Uterus (tissue), 4 donors: ENCODE measurements at places on chromosomes 7 and 10. TPM values are rescaled to one million over a fixed set of nuclear protein-coding genes. Genes with fewer than 3 reads are reported as not detected.

DNA sequence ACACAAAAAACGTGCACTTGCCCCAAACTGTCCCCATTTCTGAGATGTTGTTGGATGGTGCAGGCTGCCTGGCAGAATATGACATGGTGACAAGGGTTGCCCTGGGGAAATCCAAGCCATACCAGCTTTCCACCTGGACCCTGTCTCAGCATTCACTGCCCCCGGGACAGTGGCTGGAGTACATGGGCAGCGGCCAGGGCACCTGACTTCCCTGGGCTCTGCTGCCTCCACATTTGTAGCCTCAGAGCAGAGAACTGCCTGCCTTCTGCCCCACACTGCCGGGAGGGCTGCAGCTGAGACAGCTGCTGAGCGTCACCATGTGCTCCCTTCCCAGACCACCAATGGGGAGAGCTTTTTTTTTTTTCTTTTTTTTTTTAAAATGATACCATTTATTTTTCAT lies 222.9 kb upstream of the ZNF32 start:
- H3K27ac ChIP-seq: no peak overlapping the region
- H3K27me3 ChIP-seq: no peaks in the 10 kb centered on the region
- DNase-seq: no peak
- H3K4me3 ChIP-seq: no peak overlapping the region

GRCh38 chr7:158103378-158103777 lies 484.2 kb downstream of the PTPRN2 start:
- no peaks in the 10 kb centered on the region for H3K4me1 ChIP-seq
- H3K4me3 ChIP-seq: no peak overlapping the region
- no peaks in the 10 kb centered on the region for H3K36me3 ChIP-seq
- no peaks in the 10 kb centered on the region for H3K27me3 ChIP-seq
- H3K27ac ChIP-seq: no peak overlapping the region

The LIPM gene
- total RNA-seq: not detected

DNA sequence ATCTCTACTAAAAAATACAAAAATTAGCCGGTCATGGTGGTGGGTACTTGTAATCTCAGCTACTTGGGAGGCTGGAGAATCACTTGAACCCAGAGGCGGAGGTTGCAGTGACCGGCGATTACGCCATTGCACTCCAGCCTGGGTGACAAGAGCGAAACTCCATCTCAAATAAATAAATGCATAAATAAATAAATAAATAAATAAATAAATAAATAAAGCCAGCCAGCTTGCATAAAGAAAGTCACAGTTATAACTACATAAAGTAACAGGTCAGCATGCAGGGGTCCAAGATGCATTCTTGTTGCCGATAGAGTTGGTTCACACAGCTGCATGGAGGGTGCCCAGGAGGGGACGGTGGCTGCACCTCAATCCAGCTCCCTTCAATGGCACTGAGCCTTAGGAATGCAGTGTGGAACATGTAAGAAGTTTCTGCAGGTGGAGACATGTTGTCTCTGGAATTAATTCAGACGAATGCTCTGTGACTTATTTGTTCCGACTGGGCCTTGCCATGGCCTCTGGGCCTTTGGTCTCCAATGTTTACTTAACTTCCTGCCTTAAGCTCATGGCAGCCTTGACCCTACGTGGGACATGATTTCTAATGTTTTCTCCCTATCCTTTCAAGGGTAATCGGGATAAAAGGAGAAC lies 159.6 kb upstream of the PRKCQ start:
- H3K36me3 ChIP-seq: no peaks in the 10 kb centered on the region
- no peak overlapping the region for H3K4me3 ChIP-seq
- no peak for DNase-seq

GRCh38 chr7:48084727-48085432 lies 4.2 kb upstream of the UPP1 start:
- DNase-seq: peak; percentile 86
- H3K4me3 ChIP-seq: no peak overlapping the region
- H3K27me3 ChIP-seq: no peaks in the 10 kb centered on the region
- no peaks in the 10 kb centered on the region for H3K36me3 ChIP-seq
- H3K4me1 ChIP-seq: peaks cover 10% of the 10 kb centered on the region

DNA sequence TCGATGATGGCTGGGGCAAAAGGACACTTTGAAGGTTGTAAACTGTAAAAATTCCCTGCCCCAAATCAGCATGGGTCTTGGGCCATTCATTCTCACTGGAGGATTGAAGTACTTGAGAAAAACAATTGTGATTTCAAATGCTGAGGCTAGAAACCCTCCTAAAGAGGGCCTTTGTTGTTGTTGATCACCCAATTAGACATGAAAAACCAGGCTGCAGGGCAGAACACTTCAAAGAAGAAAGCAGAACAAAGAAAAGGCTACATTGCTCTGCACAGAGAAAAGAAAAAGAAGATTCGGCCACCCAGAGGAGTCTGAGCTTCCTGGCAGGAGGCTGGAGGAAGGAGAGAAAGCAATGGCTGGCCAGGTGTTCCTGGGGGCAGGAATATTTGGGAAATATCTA lies 143.1 kb downstream of the NPY start:
- no peaks in the 10 kb centered on the region for H3K27me3 ChIP-seq
- H3K4me1 ChIP-seq: no peaks in the 10 kb centered on the region

DNA sequence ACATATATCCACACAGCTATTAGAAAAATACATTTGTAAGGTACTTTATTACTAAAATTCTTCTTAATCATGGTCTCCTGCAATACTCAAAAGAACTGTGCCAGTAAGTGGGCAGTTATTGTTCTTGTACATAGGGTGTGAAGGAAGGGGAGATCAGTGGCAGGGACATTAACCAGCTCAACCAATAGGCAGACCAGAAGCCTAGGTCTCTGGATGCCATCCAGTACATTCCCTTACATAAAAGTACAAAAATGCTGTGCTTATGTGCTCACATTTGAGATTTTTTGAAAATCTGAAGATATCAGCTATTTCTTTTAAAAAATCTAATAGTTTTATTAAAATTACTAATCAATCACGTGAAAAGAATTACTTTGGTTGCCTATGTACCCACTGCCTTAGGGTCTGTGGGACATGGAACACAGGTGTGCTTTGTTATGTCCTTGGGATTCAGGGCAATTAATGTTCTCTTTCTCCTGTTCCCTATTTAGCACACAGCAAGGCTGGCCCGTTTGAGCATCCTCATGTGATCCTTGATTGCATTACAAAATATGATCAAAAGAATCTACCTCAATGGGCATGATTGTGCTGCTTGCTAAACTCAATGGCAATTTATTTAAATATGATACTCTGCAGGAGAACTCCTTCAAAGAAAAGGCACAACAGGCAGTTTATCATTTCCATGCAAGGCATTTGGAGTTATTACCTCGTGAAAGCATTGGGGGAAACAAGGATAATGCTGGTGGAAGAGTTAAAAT lies 22.7 kb downstream of the TWIST1 start:
- DNase-seq: no peak
- no peaks in the 10 kb centered on the region for H3K27me3 ChIP-seq
- no peaks in the 10 kb centered on the region for H3K4me1 ChIP-seq
- no peak overlapping the region for H3K4me3 ChIP-seq
- no peaks in the 10 kb centered on the region for H3K36me3 ChIP-seq

DNA sequence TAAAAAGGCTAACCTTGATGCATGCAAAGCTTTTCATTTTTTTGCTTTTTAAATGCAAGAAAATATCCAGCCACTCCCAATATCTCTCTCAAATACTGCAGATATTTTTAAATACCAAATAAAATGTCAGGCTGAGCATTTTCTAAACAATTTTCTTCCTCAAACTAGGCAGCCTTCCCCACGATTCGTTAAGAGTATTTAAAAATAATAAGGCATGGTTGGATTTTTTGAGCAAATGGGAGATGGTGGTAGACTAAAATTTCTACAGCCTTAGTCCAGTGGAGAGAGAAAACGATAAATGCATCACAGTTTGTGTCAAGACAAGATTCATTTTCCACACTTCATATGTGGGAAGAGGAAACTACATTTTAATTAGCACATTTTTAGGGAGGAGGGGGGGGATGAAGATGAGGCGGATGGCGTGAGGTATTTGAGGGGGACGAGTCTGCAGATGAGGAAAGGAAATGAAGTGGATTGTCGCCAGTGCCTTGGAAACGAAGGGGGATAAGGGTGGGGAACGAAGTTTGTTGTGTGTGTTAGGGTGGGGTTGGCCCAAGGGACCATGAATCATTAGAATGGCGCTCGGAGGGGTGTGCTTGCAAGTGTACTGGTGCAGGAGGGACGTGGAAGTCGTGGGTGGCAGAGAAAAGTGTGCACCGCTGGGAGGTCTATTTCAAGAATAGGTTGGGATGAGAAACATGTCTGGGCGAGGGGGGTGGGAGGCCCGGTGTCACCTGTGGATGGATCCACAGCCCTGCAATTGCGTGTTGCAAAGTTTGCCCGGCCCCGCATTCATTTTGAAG lies 1.2 kb upstream of the ADD3 start:
- peak; percentile 68 for DNase-seq
- H3K4me3 ChIP-seq: peak overlapping the region; percentile 78
- H3K4me1 ChIP-seq: no peaks in the 10 kb centered on the region
- H3K36me3 ChIP-seq: no peaks in the 10 kb centered on the region
- H3K27ac ChIP-seq: peak overlapping the region; percentile 92

DNA sequence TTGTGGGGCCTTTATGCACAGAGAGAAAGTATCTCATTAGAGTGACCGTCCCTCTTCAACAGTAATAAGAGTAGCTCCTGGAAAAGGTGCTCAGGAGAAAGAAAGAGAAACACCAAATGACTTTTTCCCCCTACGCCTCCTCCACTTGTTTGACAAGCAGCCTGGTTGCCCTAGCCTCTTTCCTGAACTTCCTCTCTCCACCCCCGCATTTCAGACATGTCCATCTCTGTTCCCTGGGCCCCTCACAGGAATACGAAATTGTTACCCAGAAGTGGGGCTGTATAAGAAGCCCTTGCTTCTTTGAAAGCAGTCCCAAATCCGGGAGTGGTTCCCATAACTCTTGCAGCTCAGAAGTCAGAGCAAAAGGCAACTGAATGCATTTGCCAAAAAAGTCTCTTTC lies 119.6 kb upstream of the ADO start:
- H3K4me1 ChIP-seq: no peaks in the 10 kb centered on the region
- no peak for DNase-seq
- H3K27me3 ChIP-seq: no peaks in the 10 kb centered on the region
- H3K4me3 ChIP-seq: no peak overlapping the region
- H3K27ac ChIP-seq: no peak overlapping the region
- no peaks in the 10 kb centered on the region for H3K36me3 ChIP-seq
